Immature natural killer cell (primary cell): ENCODE measurements at places on chromosomes 5 and 9. TPM values are rescaled to one million over a fixed set of nuclear protein-coding genes. Genes with fewer than 3 reads are reported as not detected.

DNA sequence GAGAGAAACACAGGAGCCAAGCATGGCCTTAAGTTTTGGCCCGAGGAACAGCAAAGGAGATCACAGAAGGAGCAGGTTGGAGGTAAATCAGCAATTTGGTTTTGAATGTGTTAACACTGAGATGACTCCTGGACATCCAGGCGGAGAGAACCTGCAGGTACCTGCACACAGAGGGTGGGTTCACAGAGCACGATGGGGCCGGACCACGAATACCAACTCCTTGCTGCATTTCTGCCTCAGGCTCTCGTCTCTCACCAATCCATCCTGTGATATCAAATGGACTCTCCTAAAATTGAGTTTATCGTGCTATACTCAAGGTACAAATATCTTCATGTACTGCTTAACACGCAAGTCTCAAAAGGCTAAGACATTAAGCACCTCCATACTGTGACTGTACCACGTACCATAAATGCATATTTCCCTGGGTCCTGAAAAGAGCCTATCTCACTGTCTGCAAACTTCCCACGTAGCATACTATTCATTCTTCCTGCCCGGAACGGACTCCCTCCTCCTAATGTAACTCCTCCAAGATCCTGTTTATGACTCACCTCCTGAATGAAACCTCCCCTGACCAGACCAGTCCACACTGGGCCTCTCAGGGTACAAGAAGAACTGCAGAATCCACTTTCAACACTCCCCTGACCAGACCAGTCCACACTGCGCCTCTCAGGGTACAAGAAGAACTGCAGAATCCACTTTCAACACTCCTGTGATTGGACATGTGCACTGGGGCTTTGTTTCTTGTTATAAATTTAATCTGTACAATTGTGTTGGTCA, 380.8 kb upstream of the RFX3 start:
- DNase-seq: no peak

GRCh38 chr9:129748249-129748648, 4.6 kb downstream of the PTGES start:
- no peak for DNase-seq

DNA sequence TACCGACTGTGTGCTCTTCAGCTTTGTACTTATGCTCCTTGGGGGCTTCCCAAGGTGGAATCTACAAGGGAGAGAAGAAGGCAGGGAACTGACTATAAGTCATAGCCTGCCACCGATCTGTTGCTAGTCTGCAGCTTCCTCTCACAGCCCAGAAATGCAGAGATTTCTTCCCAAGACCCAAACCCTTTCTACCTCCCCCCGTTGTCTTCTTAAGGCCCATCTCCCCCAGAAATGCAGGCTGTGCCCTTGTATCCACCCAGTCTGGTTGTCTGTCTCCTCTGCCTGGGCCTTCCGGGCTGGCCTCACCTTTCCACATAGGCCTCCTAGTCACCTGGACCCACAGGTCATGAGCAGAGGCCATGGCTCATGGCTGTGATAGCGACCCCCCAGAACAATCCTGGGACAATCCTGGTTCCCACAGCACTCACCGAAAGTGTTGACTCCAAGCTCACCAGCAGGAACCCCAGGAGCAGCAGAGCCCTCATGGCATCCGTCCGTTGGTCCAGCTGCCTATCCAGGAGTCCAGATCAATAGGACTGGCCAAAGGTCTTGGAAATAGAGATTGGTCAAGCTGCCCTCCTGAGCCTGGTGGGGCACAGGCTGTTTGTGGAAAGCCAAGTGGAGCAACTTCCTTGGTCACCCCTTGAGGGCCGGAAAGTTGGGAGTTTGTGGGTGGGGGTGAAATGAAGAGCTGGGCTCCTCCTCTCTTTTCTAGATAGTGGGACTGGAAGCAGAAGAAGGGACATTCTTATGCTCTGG, at the start of gene F12:
Gene F12, minus strand, starts transcription at position 522 of the 759 bp plus-strand sequence. Its CDS starts 37 bp downstream, at position 485.
- no peak for DNase-seq

DNA sequence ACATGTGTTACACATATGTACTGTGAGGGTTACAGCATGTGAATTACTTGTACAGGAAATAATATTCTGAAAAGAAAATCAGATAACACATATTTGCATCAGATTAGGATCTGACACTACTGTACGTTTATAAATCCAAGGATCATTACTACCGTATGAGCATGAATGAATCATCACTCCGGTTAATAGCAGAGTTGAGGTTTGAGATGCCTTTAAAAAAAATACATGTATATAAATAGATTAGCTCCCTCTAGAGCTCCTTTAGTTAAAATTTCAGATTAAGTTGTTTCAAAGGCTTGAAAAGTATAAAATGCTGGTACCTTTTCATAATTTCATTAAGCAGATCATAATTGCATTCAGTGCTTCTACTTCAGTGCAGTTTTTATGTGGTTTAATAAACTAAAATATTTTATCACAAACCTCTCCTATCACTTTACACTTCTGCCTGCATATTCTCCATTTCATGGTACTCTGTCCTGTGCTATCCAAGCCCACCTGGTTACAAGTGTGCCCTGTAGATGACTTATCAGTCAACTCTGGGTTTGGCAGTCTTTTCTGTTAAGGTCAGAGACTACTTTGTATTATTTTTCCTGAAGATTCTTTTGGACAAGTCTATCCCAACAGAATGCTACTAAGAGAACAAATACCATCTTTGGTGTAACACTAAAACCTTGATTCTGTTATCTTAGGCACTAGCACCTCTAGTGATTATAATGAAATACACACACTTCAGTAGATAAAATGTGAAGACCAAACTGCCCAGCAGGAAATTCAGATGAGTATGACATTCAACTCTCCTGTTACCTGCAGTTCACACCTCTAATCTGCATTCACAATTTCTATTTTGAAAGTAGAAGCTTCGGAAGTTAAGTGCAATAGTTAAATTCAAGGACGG, 48.0 kb upstream of the POU5F2 start:
- no peak for DNase-seq

GRCh38 chr5:130720355-130720754, 444.7 kb downstream of the HINT1 start:
- DNase-seq: no peak

The MSX2 gene
- not detected for polyA plus RNA-seq

DNA sequence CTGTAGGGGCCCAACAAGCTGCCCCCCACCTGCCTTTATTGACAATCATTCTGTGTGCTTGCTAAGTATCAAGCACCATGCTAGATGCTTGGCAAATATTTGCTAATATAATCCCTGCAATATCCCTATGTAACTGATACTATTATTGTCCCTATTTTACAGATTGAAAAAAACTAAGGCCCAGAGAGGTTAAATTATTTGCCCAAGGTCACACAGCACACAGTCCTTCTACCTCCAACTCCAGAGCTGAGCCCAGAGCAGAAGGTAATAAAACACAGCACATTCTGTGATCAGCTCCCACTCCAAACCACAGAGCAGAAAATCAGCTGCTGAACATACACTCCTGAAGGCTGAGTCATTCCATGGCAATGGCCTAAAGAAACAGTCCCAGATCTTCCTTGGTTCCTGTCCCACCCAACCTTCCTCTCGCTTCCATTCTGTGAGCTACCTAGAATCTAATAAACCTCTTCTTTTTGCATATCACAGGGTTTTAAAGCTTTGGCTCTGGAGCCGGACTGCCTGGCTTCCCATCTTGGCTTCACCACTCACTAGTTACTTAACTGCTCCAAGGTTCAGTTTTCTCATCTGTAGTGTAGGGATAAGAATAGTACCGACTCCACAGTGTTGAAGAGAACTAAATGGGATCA, 66.7 kb upstream of the ADRA1B start:
- no peak for DNase-seq

DNA sequence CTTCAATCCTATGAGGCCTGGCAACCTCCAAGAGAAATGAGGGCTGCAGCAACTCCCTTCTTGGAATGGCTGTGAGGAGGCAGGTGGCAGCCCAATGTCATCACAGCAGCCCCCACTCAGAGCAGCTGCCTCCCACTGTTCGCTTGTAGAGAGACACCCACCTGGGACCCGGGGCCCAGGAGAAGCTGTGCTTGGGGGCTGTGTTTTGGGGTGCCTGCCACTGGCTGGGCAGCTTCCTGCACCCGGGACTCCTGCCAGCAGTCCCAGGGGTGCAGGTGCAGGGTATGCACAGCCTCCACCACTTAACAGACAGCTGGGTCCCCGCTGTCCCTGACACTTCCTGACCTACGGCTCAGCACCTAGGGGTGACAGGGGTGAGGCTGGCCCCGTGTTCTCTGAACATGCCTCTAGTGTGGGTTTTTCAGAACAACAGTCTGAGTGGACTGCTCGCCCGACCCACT, 26.2 kb downstream of the NIPAL4 start:
- DNase-seq: no peak

DNA sequence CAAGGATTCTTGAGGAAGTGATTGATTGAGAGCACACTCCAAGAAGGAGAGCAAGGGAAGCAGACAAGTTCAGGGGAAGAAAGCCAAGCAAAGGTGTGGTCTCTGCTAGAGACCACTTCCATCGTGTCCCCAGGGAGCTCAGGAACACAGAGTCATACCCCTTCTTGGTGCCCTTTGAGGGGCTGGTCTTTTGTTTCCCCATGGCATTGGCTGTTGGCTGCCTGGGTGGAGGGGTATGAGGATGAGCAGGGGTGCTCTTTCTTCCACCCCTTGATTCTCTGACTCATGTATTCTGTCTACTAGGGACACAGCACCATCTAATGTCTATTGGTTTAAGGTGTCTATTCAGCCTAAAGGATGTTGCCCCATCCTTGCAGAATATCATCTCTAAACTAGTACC, 11.5 kb upstream of the SPOCK1 start:
- no peak for DNase-seq

The PAEP gene
- not detected for polyA plus RNA-seq

DNA sequence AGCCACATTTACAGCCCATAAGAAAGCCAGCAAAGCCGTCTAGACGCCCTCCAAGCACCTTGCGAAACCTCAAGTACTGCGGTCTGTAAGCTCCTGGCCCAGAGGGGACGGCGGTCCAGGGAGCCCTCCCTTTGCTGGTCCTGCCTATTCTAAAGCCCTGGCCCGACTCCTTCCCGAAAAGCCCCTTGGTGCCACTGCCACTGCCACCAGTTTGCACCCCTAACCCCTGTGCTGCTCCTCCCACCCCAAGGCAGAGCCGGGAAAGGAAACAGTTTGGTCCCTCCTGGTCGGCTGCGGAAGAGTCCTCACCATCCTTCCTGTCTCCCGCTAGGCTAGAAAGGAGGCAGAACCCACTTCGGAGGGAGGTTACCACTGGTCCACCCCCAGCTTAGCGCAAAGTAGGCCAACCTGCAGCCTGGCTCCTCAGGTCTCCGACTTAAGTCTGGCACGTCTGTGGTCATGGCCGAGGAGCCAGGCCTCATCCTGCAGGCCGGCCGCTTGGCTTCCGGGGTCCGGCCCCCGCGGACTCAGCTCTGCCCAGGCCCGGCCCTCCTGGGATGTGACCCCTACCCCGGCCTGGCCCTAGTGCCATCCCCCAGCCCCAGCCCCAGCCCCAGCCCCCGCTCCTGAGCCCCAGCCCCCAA, 916 bp downstream of the TOR1A start:
- DNase-seq: peak; percentile 37

- no peak for DNase-seq
Measured at GRCh38 chr9:130414081-130414731, 30.6 kb upstream of the ASS1 start.

GRCh38 chr5:124745928-124746915, at the start of gene ZNF608:
Gene ZNF608 (minus strand): TSS chr5:124746639. CDS start chr5:124744989, 1,650 bp downstream.
- DNase-seq: no peak

DNA sequence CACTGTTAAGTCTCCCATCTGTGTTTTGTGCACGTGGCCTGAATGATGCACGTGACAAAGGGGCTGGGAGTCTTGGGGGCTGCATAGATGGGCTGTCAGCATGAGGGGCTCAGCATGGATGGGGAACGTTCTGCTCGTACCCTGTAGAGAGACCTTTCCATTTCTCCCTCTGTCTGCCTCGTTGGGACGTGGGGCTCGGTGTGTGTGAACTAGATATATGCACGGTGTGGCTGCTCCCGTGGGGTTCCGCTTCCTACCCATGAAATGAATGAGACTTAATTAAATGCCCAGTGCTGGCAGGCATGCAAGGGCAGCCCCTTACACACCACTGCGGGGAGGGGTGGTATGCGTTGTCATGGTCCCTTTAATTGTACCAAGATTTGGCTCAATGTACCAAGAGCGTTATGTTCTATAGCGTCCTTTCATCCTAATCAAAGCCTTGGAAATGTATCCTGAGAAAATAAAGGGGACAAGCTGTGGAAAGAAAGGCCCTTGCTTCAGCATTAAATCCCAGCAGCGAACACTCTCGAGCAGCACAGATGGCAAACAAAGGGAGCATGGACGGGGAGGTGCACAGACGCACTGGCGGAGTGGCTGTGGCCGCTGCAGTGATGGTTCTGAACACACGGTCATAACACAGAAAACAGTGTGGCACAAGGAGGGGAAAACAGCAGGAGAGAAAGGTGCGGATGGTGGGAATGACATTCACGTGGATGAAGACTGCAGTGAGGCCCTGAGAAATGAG, 66.8 kb downstream of the RASGEF1C start:
- DNase-seq: no peak

The HINT1 gene
- 272 TPM for polyA plus RNA-seq

The BTNL9 gene
- polyA plus RNA-seq: not detected

The GLIPR2 gene
- 486 TPM for polyA plus RNA-seq

- DNase-seq: no peak
Measured at GRCh38 chr9:91867740-91868139, 82.3 kb downstream of the ROR2 start.

The VPS13A gene
- polyA plus RNA-seq: 5.6 TPM

- DNase-seq: no peak
Measured at GRCh38 chr9:127277770-127278169, 13.2 kb downstream of the GARNL3 start.

The TAF11L5 gene
- not detected for polyA plus RNA-seq
